Hindlimb muscle (tissue), 1 donor: ENCODE measurements at places on chromosomes 12 and 14.

DNA sequence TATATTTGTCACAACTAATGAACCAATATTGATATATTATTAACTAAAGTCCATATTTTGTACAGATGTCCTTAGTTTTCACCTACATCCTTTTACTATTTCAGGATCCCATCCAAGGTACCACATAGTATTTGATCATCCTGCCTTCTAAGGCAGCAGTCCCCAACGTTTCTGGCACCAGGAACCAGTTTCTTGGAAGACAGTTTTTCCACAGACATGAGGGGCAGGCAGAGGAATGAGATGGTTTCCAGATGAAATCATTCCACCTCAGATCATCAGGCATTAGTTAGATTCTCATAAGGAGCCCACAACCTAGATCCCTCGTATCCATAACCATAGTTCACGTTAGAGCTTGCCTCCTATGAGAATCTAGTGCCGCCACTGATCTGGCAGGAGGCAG is 82.8 kb upstream of the BCL2L14 start:
- no peak for DNase-seq

GRCh38 chr14:78986989-78987388 is 816.8 kb downstream of the NRXN3 start:
- DNase-seq = no peak

- no peak for DNase-seq
These were observed 6.2 kb downstream of the GPR19 start for GRCh38 chr12:12689647-12690300.

- no peak for DNase-seq
These were observed 10.6 kb downstream of the AHNAK2 start for GRCh38 chr14:104967386-104968152.

GRCh38 chr12:104508752-104509446 is 52.2 kb downstream of the CHST11 start:
- DNase-seq = no peak
